ENCODE measurements at places on chromosomes 12 and 14.

DNA sequence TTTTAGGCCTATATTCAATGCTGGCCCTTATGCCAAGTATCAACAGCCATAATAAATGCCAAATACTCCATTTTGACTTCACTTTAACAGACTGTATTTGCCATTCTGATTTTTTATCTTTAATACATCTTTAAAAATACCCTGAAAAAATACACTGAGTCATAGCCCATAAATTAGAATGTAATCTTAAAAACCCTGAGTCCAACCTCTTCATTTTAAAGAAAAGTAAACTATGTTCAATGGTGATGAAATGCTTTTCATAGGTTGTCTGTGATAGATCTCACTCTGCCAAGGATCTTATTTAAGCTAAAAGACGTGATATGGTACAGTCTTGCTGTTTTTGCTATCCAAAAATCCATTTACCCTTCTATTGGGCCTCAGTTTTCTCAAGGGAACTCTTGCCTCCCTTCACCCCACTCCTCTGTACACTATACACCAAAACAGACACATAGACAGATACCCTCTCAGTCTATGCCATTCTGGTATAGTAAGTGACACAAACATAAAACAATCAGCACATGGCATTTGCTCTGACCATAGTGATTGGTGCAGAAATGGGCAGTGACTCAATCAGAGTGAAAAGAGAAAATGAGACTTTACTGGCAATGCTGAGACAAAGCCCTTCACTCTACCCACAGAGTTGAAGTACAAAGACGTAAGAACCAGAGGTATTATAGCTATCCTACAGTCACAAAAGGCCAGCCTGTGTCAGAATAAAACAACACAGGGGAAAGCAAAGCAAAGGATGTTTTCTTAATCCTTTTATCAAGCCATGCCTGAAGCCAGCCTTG, 49.1 kb downstream of the BTG1 start:
- DNase-seq, result no peak

DNA sequence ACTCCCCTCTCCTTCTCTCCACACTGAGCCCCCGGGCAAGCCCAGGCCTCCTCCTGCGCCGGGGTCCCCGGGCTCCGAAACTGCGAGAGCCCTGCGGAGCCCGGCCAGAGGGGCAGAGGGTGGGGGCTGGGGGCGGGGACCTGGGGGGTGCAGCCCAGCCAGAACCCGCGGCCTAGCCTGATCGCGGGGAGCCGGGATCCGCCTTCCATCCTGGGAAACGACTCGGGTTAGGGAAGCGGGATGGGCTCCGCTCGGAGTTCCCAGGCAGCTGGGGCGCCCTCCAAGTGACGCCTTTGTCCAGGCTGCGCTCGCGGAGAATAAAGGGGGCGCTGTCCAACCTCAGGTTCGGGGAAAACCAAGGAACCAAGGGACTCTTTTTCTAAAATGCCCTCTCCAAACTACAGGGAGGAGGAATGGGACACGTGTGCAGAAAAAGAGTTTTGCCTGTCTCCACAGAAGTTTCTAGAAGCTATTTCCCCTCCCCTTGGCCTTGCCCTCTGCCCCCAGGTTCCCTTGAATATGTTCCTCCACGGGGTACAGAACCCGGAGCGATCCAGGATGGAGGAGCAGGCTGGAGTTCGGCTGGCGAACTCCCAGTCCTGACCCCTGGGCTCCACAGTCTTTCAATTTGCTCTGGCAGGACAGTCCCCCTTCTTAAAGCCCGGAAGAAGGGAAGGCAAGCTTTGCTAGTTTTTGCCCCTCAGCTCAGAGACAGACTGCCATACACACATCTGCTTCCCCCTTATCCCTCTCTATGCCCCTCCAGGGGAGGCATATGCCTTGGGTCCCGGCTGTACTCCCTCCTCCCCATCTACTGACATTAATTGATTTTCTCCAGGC, 13.9 kb downstream of the NKX2-1 start:
- DNase-seq, result no peak

GRCh38 chr12:91210618-91211017, 28.0 kb upstream of the DCN start:
- no peak for DNase-seq

DNA sequence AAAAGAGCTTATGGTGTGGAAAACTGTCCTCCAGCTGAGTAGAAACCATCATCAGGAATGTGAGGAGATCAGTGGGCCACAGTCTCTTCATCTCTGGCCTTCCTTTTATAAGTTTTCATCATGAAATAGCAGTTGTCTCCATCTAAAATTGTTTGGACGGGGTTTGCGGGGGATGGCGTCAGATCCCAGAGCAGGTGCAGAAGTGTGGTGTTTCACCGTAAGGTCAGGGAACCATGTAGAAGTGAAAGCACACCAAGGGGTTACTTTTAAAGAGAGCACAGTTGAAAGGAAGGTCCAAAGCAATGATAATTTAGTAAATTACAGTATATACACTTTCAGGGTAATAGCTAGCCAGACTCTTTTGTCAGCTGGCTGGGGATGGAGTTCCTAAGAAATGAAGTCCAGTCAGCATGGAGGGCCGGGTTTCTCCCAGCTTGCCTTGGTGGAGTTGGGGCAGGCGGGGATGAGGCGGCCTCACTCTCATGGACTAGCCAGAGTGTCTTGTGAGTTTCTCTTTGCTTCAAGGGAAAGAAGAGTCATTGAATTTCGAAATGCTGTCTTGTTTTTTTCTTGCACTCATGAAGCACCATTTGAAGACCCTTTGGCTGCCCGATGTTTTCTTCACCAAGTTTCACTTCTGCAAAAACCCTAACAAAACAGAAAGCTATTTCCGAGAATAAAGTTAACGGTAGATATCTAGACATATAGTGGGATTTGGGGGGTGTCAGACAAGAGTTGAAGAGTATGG, 100.6 kb downstream of the ETV6 start:
- DNase-seq, result no peak

- no peak for DNase-seq
Measured at GRCh38 chr12:79020106-79020505, 155.5 kb downstream of the SYT1 start.

DNA sequence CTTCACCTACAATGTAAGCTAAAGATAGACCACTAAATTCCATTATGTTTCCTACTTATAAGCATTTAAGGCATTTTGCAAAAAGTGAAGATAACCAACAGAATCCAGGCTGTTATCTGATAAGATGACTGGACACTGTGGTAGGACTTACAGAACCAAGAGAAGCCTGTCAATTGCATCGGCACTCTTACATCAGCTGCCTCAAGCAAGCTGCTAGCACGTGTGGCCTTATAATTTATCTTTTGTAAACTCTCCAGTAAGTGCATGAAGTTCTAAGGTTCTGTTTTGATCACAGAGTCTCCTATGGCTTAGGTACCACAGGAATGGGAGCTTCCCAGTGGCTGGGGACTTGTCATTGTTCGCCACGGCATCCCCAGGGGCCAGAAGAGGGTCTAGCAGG, 88.7 kb downstream of the TRAFD1 start:
- DNase-seq, result no peak

DNA sequence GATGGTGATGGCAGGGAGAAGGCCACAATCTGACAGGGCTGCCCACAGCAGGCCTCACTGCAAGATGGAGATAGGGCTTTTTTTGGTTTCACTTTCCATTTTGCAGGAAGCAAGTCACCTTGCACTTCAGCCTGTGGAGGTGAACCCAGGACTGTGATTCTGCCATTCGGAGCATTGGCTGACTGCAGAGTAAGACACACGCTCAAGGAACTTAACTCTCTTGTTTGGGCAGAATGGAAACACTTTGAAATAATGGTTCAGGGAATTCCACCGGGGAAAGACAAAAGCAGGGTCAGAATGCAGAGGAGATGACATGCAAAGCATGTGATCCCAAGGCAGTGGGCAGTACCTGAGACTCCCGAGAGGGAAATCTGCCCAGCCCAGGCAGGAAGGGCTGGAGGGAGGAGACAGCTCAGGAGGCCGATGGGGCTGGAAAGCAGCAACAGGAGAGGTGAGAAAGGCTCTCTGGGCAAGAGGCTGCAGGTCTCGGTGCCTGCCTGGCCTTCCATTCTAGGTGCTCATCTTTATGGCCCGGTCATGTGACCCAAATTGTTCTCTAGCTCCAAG, 58.7 kb upstream of the PRMT8 start:
- no peak for DNase-seq

DNA sequence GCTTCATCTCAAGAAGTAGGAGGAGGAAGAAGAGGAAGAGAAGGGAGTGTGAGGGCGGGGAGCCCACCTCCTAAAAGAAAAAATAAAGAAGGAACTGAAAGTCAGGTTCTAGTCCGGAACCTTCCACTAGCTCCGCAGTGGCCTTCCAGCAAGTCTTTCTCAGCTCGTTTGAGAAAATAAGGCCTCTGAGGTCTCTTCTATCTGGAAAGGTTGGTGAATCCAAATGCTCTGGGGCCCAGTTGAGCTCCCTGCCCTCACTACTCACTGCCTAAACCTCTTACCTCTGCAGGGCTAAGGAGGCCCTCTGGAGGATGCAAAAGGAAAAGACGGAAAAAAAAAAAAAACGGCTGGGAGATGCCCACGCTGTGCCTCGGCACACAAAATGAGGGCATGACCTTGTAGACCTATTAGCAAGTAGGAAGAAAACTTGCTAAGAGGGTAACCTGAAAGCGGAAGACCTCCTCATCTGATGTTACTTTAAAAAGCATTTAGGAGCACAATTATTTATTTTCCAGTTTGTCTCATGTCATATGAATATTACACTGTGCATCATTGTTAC, 35.9 kb downstream of the FBLN5 start:
- peak; percentile 47 for DNase-seq

- no peak for DNase-seq
Measured at GRCh38 chr12:18580291-18580690, 157.5 kb downstream of the PLCZ1 start.

DNA sequence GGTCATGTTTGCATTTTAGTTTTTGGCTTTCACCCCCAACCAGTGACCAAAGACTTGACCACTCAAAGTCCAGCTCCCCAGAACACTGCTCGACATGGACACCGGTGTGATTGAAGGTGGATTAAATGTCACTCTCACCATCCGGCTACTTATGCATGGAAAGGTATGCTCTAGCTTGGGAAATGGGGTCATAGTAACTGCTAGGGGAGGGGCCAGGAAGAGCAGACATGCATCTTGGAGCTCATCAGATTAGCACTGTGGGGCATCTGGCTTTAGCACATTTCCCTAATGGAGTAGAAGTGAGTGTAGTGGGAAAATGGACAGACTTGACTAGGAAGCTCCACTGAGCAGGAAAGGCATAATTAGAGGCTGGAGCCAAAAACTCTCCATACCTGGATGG, 2.8 kb downstream of the PCBP2 start:
- DNase-seq, result no peak

GRCh38 chr12:96112733-96113132, 77.3 kb upstream of the LTA4H start:
- no peak for DNase-seq

- no peak for DNase-seq
Measured at GRCh38 chr12:1501695-1502378, 92.5 kb downstream of the FBXL14 start.

GRCh38 chr12:32864731-32865130, 31.8 kb downstream of the PKP2 start:
- no peak for DNase-seq

All from activated naive CD4-positive, alpha-beta T cell treated with Interleukin-2 at 50 U/mL for 16 hours (primary cell).